Tibial artery (tissue), 4 donors: ENCODE measurements at places on chromosomes 6 and 20.
A peak's percentile ranks its signal among the peaks of the same experiment; 100 is the strongest.

GRCh38 chr6:56370127-56370540 lies 122.8 kb upstream of the COL21A1 start:
- DNase-seq = peak; percentile 86

DNA sequence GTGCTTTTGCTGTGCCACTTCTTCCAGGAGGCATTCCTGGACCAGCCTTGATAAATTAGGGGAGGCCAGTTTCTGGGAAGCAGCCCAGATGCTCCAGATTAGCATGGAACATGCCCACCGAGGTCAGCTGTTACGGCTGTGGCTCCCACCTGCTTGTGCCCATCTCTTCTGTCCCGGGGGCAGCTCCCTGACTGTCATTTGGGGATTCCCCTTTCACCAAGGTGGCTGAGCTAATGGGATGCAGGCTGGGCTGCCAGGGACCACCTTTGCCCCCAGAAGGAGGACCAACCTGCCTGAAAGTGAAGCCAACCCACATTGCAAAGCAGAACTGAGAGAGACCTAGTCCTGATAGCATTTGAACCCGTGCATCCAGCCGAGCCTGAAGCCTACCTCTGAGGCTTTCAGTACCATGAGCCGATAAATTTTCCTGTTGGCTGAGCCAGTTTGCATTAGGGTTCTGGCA lies 85.3 kb downstream of the PTPN1 start:
- DNase-seq = no peak

GRCh38 chr20:47686545-47686944 lies 98.7 kb downstream of the SULF2 start:
- DNase-seq = no peak

DNA sequence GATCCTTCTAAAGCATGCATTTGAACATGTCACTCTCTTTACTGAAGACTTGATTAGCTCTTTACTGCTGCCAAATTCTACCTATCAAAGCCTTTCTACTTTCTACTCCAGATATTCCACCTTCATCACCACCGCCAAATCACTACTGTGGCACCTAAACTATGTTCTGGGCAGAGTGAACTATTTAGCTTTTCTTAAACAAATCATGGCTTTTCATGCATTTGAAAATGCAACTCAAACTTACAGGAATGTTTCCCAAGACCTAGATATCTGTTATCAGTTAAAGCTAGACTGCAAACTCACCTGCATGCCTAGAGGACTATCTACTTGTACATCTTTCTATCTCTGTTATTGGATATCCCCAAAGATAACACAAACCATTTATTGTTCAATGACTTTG lies 109.3 kb downstream of the MAFB start:
- no peak for DNase-seq

DNA sequence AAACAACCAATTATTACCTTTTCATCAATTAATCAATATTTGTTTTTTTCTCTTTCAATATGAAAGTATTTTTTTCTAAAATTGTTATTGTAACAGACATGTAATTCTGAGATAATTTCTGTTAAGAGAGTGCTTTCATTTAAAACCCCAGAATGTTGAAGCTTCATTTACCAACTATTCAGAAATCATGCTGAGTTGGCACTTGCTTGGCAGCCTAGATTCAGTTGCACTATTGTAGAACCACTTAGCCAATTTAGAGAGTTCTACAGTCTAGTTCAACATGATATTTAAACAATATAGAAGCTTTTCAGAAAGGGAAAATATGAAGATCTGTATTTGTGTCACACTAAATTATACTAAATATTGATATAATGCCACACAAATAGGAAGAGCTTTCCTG lies 56.1 kb upstream of the NKAIN2 start:
- no peak for DNase-seq

DNA sequence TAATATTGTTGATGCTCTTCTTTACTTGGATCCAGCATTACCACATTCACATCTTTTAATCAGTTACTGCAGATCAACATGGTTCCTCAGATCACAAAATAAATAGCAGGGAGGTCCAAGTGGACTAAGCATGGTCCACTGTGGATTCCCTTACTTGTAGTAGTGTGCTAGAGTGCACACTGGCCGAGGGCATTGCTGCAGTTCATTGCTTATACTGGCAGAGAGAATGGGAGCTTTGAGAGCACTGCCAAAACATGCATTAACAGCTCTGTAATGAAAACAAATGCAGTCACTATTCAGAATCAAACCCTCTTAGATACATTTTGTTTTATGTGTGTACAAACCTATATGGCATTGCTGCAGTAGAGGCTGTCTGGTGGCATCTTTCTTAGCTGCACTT lies 471.5 kb downstream of the CD109 start:
- DNase-seq = no peak

- DNase-seq = no peak
These were observed 639.2 kb downstream of the RFPL4B start for GRCh38 chr6:112986321-112986720.

DNA sequence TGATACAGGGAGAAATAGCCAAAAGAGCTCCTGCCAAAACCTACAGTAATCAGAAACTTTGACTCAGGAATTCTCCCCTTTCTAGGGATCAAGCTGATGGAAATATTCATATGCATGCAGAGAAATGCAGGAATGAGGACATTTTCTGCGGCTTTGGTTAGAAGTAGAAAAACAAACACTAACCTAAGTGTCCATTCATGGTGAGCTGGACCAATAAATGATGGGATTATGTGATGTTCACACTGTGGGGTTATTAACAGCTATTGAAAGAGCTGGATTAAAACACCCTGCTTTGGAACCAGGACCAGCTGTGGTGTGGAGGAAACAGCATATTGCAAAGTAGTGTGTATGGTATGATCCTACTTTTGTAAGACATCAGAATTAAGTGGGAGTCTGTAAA lies 143.1 kb downstream of the SYCP2 start:
- DNase-seq = no peak

- no peak for DNase-seq
These were observed 1.2 kb downstream of the DZANK1 start for GRCh38 chr20:18465536-18466200.

GRCh38 chr20:46552460-46553420 lies 2.3 kb upstream of the OCSTAMP start:
- DNase-seq = no peak

DNA sequence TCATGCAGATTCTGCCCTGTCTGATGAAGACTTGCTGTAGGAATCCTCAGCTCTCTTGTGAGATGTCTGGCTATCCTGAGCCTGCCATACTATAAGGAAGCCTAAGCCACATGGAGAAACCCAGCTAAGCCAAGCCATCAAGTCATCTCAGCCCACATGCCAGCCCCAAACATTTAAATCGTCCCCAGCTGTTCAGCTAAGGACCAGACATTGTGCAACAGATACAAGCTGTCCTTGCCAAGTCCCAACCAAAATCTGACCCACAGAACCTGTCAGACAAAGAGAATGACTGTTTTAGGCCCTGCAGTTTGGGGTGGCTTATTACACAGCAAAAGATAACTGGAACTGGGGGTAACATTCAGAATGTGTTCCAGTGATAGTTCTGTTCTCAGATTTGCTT lies 36.8 kb upstream of the FOXC1 start:
- DNase-seq = no peak
